WTC11 (cell line): ENCODE measurements at places on chromosomes 1 and 21. TPM values are rescaled to one million over a fixed set of nuclear protein-coding genes. Genes with fewer than 3 reads are reported as not detected.

Gene S100A8
- 1.4 TPM in 1 of 3 replicates, not detected in the others for total RNA-seq

- DNase-seq, result peak; percentile 52
Observed at GRCh38 chr1:30322859-30323257, 400.5 kb downstream of the MATN1 start.

DNA sequence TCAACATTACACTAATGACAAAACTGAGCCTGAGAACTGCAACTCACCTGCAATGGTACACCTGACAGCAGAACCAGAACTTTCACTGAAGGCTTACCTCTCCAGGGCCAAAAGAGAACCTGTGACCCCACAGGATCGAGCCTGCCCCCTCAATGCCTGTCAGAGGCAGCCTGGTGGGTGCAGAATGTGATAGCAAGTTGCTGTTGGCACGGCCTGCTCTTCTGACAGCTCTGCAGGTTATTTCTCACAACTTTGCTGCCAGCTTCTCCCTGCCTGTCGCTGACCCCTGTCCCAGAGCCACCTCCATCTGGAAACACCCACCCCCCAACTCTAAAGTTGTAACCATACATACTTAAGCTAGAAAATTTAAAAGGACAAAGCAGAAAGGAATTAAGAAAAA, 35.2 kb downstream of the HIVEP3 start:
- no peak for DNase-seq

GRCh38 chr1:3345792-3346191, 108.7 kb upstream of the ARHGEF16 start:
- no peak for DNase-seq

DNA sequence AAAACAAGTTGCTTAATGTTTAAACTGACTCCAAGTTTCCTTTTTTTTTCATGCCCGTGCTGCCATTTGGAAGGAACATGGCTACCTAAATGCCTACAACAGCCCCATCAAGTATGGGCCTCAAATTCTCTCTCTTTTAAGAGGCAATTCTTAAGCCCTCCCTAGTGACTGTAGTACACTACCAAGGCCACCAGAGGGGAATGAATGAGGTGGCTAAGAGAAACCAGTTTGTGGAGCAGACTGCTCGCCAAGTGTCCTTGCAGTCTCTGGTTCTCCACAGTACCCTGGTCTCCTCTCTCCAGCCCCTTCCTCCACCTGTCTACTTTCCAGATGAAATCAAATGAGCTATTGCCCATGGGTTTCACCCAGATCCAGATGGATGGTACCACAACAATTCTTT, 1809.6 kb downstream of the BRINP3 start:
- DNase-seq, result no peak

- DNase-seq, result no peak
Observed at GRCh38 chr1:16120940-16121410, 34.9 kb downstream of the EPHA2 start.

GRCh38 chr1:118039170-118039569, 109.6 kb downstream of the WDR3 start:
- DNase-seq, result no peak

DNA sequence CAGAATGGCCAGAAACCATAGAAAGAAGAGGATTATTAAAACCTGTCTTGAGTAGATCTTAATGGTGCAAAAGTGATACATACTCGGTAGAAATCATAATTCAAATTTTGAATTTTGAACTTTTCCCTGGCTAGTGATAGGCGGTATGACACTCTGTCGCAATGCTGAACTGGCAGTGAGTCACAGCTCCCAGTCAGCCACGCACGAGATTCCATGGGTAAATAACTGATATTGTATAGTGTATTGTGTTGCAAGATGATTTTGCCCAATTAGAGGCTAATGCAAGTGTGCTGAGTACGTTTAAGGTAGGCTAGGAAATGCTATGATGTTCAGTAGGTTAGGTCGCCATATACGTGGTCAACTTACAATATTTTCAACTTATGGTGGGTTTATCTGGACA, 207.0 kb downstream of the SIPA1L2 start:
- DNase-seq, result no peak

- DNase-seq, result no peak
Observed at GRCh38 chr1:167054531-167054930, 35.6 kb downstream of the GPA33 start.

DNA sequence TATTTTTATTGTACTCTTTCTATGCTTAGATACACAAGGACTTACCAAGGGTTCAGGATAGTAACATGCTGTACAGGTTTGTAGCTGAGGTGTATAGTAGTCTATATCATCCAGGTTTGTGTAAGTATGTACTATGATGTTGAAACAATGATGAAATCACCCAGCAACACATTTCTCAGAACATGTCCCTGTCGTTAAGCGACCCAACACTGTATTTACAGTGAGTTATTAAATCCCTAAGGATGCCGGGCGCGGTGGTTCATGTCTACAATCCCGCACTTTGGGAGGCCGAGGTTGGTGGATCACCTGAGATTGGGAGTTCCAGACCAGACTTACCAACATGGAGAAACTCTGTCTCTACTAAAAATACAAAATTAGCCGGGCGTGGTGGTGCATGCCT, 21.6 kb upstream of the RCOR3 start:
- DNase-seq, result no peak

- no peak for DNase-seq
Observed at GRCh38 chr21:44764319-44765230, 37.0 kb downstream of the UBE2G2 start.

GRCh38 chr1:30316056-30316455, 407.3 kb downstream of the MATN1 start:
- DNase-seq, result no peak

DNA sequence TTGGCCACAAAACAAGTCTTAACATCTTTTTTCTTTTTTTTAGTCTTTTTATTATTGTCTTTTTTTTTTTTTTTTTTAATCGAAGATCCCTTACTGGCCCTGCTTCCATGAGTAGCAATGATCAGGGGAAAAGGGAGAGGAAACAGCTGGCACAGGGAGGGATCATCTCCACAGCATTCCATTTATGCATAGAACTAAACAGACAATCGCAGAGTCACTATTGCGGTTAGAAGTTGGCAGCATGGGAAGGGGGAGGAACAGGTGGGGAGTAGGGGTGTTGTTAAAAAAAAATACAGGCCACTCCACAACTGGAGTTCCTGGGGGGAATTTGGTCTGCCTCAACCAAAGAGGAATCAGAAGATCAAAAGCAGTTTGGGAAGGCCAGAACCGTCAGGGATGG, 55.4 kb downstream of the C1orf185 start:
- DNase-seq, result no peak

DNA sequence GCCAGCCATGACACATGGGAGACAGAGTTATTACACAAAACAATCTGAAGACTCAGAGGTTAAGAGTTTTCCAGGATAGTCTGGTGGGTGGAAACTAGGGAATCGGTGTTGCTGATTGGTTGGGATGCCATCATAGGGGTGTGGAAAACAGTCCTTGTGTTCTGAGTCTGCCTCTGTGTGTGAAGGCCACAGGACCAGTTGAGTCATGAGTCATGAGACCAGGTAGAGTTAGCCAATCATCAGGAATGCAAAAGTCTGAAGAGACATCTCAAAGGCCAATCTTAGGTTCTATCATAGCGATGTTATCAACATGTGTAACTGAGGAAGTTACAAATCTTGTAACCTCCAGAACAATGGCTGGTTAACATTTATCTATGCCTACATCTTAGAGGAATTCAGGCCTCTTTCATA, 49.7 kb upstream of the NEK7 start:
- DNase-seq, result no peak

Gene NBL1
- 8.8 to 17.1 TPM (median 10.2 TPM) in 3 replicates for total RNA-seq

Gene TSPEAR
- 2.1 to 2.9 TPM (median 2.7 TPM) in 3 replicates for total RNA-seq

DNA sequence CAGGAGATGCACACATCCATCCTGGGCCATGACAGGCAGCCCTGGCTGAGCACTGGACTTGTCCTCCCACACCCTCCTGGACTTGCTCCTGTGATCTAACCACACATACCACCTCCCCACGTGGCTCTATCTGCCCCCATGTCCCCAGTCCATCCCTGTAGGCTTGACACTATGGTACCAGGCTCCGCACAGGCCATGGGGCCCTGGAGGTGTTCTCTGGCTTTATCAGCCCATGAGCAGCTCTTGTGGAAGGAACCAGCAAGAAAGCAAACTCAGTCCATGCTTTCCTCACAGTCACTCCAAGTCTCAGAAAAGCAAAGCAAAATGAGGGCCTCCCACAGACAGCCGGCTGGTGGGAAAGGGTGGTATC, 61.6 kb downstream of the CD46 start:
- DNase-seq, result no peak

DNA sequence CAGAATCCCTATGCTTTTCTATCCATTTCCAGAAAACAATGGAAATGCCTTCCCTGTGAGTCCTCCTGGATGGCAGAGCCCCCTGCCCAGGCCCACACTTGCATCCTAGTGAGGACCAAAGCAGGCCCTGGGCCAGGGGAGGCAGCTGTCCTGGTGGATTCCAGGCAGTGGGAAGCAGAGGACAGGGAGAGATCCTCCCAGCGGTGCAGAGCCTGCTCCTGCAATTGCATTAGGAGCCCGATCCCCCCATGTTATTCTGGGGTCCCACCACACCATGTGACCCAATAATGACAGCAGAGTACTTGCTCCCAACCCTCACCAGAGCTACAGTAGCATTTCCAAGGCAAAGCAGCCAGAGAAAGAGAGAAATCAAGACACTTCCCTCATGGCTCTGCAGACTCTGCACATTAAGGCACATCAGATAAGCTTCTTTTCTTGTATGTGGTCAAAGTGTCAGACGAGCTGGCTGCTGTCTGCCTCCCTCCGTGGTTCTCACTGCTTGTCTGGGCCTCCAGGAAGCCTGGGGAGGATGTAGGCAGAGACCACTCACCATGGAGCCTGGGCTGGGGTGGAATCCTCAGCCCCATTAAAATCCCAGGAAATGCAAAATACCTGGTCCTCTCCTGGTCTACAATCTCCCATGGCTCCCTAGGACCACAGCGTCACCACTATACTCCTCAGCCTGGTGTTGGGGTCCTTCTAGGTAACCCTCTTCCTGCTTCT, 54.9 kb upstream of the RUNX3 start:
- DNase-seq, result no peak

Gene CACNA1S
- 0.02 to 0.09 TPM (median 0.07 TPM) in 3 replicates for total RNA-seq

DNA sequence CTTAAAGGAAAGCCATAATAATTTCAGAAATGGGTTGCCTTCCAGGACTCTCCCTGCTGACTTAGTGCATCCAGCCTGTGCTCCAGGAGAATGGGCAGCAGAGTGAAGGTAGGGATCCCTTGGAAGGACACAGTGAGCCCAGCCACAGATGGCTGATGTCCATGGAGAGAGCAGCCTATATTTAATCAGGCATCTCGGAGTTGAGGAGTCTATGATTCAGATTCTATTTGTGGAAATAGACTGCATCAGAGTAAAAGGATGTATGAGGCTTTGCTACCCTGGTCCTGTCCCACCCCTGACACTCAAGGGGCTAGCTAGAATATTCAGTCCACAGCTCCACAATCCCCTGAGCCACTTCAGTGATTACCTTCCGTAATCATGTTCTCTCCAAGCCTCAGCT, 43.8 kb upstream of the PBX1 start:
- DNase-seq, result no peak

Gene FMO1
- total RNA-seq, result 0.30 TPM in 1 of 3 replicates, not detected in the others

Gene RAB25
- total RNA-seq, result 61.9 to 82.8 TPM (median 82.5 TPM) in 3 replicates

- no peak for DNase-seq
Observed at GRCh38 chr21:44653656-44654575, 543 bp downstream of the KRTAP12-4 start.

Gene RGS13
- total RNA-seq, result not detected in 3 replicates

DNA sequence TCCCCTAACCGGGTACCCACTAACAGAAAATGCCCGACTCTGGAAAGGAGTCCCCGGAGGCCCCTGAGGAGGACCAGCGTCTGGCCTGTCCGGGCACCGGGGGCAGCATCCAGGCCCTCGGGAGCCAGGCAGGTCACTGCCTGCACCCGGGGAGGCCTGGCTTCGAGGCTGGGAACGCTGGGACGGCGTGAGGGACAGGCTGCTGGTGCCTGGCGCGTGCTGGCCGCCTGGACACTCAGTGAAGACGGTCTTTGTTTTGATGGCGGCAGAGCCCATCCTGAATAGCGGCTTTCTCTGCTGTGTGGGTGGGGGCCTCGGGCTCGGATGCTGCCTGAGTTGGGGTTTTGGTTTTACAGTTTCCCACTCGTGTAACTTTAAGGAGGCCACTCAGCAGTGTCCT, 37.6 kb downstream of the PRKCZ start:
- no peak for DNase-seq
